GM18507 (cell line): ENCODE measurements at places on chromosomes 2 and 18.

DNA sequence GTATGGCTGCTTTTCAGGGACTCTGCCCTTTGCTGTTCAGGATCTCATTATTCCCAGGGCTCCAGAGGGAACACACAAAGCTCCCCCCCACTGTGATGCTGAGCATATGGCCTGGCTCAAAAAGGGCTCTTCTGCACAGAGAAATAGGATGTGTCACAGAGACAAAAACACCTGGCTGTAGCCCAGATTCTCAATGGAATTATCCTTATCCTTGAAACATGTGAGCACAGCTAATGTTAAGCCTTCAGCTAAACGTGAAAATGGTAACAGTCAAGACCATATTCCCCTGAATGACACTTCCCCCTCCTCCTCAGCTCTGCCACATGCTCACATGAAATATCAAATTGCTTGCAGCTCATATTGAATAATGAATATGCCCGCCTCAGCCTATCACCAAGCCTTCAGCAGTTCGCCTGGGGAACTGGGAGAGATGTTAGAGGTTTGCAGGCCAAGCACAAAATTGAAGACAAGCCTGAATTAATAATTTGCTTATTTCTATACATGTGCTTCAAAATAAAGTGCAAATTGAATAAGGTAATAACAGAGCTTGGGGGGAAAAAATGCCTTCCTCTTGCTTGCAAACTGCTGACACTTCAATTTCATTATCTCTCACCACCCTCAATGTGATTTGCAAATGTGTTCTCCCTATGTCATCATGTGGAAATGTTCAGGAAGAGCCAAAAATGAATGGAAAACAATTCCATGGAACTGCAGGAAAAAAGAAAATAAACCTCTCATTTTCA, 181.0 kb upstream of the HNRNPA3 start:
- no peak for DNase-seq

DNA sequence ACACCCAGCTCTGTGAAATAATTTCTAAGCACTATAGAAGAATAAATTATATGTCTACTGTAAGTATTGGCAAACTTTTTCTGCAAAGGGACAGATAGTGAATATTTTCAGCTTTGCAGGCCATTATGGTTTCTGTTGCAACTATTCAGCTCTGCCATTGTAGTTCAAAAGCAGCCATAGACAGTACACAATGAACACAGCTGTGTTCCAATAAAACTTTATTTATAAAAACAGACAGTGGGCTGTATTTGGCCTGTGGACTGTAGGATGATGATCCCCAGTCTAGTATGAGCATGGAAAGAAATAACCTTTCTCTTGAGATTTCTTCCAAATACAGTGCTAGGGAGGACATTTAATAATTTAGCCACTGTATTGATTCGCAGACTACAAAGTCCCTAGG, 35.2 kb upstream of the THOC1 start:
- no peak for DNase-seq

DNA sequence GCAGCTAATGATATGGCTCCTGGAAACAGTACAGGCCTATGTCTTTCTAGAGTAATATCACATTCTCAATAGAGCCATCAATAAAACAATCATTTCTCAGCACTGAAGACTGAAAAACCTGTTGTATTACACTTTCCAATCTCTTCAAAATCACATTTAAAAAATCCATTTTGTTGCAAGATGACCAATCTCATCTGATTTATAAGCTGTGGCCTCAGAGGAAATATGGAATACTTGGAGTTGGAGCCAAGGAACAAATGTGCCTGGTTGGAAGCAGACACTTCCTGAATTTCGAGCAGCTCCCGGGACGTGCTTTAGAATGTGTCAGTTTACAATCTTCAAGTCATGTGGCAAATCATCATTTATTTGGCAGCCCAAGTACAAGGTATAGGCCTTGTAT, 114.5 kb downstream of the ADCYAP1 start:
- no peak for DNase-seq

- DNase-seq = no peak
Measured at GRCh38 chr18:3069671-3070433, 56.9 kb upstream of the LPIN2 start.

GRCh38 chr2:19086231-19086651, 272.2 kb downstream of the OSR1 start:
- no peak for DNase-seq
